ENCODE measurements at places on chromosomes 7 and 10.

DNA sequence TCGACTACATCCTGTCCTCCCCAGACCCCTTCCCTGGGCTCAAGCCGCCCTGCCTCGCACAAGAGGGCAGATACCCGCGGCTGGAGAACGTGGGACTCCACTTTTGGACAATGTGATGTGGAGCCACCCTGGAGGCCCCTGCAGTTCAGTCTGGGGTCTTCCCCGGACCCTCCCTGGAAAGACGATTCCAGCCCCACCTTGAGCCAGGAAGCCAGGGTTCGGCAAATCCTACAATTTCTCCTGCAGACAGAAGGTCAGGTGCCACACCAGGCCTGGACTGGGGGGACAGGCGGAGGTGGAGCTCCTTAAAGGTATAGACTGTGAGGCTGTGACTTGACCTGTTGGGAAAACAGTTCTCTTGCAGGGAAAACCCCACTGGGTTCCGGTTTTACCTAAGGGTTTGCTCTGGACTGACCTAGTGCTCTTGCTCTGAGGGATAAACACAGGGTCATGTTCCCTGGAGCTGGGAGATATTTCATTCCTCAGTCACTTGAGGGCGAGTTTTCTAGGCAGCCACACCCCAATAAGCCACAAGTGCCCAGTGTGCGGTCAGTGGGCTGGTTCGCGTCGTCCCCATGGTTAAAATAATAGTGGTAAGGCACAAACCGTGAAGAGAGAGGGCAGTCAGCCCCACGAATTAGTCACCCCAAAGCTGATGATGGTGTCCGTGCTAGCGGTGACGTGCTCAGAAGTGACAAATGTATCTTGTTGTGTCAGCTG, 1.6 kb downstream of the FOXL3 start:
- no peak for DNase-seq

GRCh38 chr7:100972002-100972347, 2.6 kb downstream of the MUC12 start:
- DNase-seq, result no peak

- DNase-seq, result no peak
Measured at GRCh38 chr10:67657775-67658174, 38.2 kb downstream of the CTNNA3 start.

- DNase-seq, result peak; percentile 47
Measured at GRCh38 chr7:102439963-102440795, 6.8 kb downstream of the ORAI2 start.

- DNase-seq, result no peak
Measured at GRCh38 chr10:61000769-61001730, 57.1 kb upstream of the RHOBTB1 start.

- no peak for DNase-seq
Measured at GRCh38 chr7:131621652-131622051, 65.2 kb upstream of the PODXL start.

DNA sequence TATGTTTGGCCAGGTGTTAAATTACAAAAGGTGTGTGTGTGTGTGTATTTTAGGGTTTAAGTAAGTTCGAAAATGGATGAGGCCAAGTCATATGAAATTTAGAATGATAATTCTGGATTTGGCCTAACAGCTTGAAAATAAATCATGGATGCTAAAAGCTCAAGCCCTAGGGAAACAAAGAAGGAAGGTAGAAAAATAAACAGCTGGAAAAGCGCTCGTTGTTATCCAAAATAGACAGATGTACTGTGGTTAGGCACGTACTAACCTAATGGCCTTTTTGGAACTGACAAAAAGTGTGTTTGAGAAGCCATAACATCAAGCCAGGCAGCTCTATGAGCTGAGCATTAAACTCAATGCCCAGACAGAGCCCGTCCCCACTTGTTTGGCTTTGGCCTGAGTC, 17.5 kb upstream of the PALS2 start:
- no peak for DNase-seq

All from HFF-Myc (cell line).